GM18507 (cell line): ENCODE measurements at places on chromosomes 5 and 9.

GRCh38 chr9:20353524-20353923 lies 268.8 kb downstream of the MLLT3 start:
- no peak for DNase-seq

DNA sequence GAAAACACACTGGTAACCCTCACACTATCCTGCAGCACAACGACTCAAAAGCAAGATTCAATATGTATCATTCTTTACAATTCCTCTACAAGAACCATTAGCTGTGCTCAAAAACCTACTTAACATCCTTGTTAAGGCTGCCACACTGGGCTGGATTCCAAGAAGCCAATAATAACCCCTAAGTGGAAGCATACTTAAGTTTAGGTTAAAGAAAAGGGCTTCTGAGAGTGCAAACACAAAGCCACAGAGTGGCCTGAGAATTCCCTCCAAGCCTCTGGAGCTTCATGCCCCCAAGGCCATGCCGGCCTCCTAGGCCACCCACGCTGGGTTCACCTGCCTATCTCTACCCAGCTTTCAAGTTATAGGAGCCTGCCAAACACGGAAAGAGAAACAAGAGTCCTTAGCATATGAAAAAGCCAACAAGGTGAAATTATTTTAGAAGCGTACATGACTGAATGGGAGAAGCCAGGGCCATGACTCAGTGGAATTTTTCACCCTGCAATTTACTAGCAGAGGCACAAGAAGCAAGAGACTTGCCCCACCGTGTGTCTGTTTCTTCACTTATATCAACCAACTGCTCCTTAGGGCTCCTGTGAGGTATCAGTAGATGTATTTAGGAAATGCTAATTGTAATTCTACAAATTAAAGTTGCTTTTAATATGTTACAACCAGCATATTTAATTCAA lies 293.0 kb downstream of the SPOCK1 start:
- no peak for DNase-seq

- no peak for DNase-seq
Measured at GRCh38 chr5:74281166-74281565, 359.4 kb downstream of the ENC1 start.

GRCh38 chr5:158301186-158301585 lies 442.2 kb upstream of the CLINT1 start:
- no peak for DNase-seq

DNA sequence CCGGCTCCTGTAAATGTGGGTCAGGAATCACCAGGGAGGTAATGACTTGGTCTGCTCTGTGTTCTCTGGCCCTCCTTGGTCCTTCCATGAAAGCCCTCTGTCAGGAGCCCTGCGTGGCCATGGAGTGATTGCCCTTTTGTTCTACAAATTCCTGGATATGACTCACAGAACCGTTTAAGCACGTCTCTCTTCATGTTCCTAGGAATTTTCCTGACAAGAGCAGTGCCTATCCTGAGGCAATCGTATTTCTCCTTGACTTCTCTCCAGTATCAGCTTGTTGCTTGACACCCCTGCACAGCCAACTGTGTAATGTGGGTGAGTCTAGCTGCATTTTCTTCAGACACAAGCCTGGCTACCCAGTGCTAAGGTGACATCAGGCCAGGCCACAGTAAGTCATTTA lies 274.3 kb upstream of the ZNF462 start:
- no peak for DNase-seq

DNA sequence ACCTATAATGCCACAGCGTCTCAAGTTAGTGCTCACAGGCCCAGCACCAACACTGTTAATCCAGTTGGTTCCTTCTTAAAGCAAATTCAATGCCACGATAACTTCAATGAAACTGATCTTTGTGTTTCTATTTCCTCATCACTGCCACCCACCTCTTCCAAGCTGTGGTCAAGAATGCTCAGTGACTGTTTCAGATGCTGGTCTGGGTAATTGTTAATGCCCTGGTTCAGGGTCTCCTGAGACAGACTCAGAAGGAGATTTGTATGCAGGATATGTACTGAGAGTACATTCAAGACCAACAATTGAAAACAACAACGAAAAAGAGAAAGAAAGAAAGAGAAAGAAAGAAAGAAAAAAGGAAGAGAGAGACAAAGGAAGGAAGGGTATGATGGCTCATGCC lies 505.3 kb downstream of the TLE4 start:
- no peak for DNase-seq

GRCh38 chr9:88025411-88026117 lies 51.2 kb upstream of the CDK20 start:
- no peak for DNase-seq

GRCh38 chr9:137194388-137194787 lies 5.9 kb downstream of the SSNA1 start:
- no peak for DNase-seq

DNA sequence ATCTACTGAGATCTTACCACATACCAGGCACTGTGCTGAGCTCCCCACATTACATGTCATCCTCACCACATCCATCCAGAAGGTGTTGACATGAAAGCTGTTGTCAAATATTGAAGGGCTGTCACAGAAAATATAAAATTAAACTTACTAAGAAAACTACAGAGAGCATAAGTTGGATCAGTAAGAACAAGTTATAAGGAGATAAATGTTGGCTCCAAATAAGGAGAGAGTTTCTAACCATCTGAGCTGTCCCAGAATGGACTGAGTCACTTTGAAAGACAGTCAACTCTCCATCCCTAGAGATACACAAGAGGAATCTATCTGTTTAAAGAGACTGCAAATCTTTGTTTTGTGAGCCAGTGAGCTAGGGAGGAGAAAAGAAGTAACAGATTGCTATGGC lies 169.8 kb downstream of the DRD1 start:
- no peak for DNase-seq

- no peak for DNase-seq
Measured at GRCh38 chr9:26612211-26612610, 280.4 kb downstream of the CAAP1 start.

DNA sequence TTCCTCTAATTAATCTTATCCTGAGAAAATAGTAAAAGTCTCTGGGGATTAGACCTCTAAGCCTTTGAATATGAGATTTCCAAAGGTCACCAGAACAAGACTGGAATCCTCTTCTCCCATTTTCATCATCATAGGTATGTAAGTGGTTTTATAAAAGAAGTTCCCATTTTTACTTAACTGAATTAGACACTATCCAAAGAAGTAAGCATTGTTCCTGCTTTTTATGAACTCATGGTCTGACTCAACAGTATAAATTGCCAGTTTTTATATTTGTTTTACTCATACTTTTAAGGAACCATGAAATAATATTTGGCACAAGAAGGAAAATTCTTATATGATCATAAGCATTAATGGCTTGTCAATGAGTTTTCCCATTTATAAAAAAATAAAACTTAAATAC lies 167.1 kb upstream of the ADRA1B start:
- DNase-seq = no peak

GRCh38 chr9:108813951-108814601 lies 41.7 kb downstream of the ACTL7B start:
- DNase-seq = no peak

DNA sequence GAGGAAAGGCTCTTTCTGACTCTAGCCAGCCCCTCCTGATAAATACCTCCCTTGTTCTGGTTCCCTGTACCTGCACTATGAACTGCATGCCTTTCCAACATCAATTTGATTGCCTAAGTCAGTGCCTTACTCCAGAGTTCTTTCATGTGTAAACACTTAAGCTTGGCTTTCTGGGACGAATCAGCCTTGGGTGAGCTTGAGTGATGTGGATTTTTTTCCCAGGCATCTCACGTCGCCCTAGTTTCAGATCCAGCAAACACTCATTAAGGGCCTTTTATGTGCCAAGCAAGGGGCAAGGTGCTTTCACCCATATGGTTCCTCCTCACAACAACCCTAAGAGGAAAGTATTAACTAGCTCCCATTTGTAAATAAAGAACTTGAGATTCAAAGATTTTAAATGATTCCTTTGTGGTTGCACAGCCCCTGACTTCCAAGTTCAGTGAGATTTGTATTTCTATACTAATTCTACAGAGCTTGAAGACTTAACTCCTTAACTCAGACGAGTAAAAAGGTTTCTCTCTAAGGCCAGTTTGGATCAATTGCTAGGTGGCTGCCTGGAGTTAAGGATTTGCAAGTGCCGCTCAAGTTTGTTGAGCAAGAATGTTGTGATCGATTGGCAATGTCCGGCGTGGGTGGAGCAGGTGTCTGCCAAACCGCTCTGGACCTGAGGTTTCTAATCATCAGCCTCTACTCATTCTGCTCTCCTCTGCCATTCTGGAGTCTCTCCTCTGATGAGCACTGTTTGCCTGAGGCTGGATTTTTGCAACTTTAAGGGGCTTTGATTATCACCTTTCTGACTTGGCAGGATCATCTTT lies 20.2 kb upstream of the TJP2 start:
- DNase-seq = no peak

DNA sequence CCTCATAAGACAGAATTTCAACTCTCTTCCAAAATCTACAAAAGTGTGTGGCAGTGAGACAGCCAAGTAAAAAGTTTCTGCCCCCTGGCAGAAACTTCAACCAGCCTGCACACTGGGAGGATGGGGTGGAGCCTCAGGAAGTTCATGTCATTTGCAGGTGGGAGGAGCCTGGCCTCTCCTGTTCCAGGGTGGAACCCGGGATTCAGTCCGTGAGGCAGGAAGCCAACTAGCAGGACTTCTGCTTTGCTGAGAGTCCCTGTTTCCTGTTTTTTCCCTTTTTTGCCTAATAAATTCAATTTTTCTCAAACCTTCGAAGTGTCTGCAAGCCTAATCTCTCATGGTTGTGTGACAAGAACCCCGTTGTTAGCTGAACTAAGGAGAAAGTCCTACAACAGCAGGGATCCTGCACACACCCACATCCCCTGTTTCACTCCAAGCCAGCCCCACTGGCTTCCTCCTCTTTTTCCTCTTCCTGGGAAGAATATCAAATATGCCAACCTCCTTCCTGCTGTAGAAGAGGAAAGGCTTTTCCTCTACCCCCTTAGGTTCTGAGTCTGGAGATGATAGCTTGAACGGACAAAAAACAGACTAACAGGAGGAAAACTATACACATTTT lies 69.3 kb downstream of the ALDH7A1 start:
- DNase-seq = no peak

DNA sequence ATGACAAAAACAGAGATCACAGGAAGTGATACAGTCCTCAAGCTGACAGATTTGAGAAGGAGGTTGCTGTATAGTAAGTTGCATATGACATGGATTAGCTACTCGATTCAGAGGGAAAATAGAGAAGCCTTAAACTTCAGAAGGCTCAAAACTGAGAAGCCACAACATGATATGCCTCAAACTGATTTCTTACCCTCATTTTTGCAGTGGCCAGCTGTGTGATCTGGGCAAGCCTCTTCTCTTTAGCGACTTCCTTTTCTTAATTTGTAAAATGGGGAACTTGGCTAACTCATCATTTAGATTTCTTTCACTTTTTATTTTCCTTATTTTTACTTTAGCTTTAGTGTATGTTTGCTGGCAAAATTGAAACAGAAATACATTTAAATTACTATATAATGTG lies 421.1 kb downstream of the KIF4B start:
- DNase-seq = no peak

DNA sequence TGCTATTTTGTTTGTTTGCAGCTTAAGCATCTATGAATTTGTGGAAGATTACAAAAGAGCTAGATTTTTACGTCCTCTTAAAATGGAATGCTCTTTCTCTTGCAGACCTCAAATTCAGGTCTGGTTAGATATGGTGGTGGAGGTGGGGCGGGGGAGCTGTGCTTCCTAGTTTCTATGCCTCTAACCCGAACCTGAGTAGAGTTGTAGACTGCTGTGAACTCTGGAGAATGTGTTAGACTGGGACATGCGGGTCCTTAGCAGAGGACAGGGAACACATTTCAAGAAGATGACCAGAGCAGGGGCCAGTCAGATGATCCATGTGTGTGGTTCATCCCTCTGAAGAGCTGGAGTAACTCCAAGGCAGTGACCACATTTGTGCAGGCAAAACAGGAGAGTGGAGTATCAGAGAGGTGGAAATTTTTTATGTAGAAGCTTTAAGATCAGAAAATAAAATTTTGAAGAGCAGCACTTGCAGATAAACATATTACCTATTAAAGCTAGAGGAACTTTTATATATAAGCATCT lies 154.9 kb downstream of the FAM174A start:
- DNase-seq = no peak

- no peak for DNase-seq
Measured at GRCh38 chr5:146799231-146799630, 79.3 kb downstream of the PPP2R2B start.

DNA sequence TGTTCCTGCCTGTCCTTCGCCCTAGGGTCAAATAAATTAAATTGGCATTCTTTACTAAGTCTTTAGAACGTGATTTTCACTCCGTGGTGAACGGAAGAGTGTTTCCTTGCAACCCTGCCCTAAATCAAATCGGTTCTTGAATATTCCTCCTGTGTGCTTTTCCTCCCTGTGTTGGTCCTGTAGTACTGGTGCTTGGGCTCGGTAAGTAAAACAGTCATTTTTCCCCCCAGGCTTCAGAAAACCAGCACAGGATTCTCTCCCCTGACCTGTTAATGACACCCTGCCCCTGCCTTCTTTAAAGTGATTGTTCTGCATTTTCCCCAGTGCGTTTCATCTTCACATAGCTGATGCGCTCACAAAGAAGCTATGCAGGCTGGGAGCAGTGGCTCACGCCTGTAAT lies 96.0 kb downstream of the AK8 start:
- DNase-seq = no peak

DNA sequence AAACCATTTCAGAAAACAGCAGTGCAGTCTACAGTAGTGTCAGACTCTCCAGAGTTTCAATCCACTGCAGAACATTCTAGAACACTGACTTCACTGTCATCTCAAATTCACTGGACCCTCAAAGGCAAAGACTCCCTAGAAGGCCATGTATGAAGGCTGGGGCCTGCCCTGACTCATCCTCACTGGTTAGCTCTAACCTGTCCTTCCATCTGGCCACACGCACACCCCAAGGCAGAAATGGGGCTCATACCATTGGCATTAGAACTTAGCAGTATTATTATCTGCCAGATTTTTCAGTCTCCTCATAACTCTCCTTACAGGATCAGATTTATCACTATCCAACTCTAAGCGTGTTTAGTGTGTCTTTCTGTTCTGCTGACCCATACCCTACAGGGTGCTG lies 20.4 kb downstream of the S1PR3 start:
- no peak for DNase-seq

DNA sequence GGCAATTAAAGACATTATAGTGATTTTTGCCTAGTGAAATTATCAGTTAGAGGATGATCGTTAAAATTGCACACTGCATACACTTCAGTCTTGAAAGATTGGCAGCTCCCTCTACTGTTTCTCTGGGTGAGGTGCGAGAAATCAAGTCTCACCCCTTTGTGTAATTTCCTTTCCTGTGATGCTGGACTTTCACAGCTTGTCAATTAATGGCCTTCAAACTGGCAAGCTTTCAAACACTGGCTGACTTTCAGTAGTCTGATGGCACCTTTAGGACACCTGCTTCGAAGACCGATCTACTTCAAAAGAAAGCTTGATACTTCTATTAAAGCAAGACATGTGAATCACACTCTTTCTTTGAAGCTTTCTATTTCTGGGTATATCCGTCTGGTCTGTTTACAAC lies 706.7 kb upstream of the PTPRD start:
- no peak for DNase-seq
